ENCODE measurements at places on chromosomes 1 and 21. TPM values are rescaled to one million over a fixed set of nuclear protein-coding genes. Genes with fewer than 3 reads are reported as not detected.

DNA sequence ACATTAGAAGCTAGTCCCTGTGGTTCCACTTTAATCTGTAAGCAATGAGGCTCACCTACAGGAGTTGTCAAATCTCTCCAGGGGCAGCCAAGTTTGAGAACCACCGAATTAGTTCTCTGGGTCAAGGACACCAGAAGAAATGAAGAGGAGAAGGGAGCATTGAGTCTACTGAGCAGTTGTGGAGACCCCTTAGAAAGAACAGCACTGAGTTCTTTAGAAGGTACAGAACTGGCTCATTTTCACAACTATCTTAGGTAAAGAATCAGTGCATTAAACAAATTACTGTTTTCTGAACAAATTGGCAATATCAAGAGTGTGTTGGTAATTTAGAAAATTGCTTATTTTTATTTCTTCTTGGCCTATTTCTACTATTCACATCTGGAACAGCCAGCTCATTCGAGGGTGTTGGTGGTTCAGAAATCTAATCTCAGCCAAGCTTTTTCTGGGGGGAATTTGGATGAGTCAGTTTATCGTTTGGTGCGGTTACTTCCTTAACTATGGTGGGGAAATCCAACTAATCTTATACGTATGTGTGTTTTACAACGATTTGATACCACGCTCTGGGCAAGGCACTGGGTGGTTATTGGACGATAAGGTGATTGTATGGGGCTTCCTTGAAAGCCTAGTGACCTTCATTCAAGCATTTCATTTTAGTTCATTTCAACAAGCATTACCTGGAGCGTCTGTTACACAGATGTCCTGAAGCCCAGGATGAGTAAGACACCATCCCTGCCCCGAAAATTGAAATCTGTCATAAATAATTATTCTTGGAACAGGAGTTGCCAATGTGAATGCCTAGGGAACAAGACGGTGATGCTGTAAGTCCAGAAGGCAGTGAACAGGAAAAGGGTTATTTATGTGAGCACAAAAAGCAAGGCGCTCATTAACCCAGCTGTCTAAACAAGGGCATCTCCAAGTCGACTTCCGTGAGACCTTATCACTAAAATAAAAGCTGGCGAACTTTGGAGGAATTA, 52.0 kb upstream of the TMPRSS2 start:
- DNase-seq, result no peak

DNA sequence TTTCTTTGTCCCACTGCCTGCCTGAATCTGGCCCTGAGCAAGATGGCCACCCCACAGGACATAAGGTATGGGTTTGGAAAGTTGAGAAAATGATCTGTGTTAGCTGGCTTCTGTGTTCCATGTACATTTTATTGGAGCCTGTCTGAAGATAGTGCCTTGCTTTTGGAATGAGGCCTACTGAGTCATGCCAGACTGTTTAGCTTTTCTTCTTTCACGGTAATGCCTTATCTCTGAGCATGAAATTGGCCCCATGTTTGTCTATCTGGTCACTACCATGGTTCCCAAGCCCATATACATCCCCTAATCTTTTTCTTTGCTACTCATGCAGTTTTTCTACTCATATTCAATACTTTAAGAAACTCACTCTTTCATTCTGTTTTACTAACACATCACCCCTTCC, 85.1 kb upstream of the LMO4 start:
- DNase-seq, result peak; percentile 19

Gene CHAF1B
- 19.0 TPM for total RNA-seq

Gene NR1I3
- total RNA-seq, result not detected
